CD4-positive, alpha-beta T cell treated with Interleukin-6 at 100 ng/mL for 8 hours (primary cell): ENCODE measurements at places on chromosomes 5 and 9.

DNA sequence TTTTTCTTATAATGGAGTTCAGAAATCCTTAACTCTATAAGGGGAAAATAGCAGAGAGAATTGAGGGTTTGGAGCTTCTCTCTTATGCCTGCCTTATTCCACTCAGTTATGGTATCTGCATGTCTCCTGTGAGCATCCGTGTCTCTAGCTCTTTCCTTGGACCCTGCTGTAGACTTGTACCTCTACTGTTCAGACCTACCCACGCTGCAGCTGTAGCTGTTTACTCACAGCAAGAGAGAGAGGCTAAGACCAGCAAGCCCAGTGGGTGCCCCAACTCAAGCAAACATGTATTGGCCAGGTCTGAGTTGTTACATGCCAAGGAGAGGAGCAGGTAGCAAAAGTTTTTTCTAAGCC lies 7.1 kb upstream of the PCSK1 start:
- DNase-seq, result no peak

DNA sequence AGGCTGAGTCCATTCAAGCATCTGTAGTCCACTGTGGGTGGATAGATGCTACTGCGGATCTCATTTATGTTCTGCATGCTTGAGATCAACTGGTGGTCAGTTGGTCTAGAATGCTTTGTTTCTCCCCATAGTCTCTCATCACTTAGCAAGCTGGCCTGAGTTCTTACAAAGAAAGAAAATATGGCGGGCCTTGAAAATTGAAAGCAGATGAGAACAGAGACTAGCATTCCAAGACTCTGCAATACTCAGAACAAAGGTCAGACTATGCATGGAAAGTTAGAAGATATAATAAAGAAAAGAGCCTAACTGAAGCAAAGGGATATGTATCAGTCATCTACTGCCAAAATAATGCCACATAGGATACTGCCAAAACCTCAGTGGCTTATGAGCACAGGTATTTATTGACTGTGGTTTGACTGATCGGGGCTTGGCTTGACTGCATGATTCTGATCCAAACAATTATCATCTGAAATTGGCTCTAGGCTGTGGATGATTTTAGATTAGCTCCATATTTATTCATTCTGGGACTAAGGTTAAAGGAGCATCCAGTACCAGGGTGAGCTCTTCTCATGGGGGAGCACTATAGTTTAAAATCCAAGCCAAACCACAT lies 258.9 kb downstream of the TAF11L14 start:
- no peak for DNase-seq

DNA sequence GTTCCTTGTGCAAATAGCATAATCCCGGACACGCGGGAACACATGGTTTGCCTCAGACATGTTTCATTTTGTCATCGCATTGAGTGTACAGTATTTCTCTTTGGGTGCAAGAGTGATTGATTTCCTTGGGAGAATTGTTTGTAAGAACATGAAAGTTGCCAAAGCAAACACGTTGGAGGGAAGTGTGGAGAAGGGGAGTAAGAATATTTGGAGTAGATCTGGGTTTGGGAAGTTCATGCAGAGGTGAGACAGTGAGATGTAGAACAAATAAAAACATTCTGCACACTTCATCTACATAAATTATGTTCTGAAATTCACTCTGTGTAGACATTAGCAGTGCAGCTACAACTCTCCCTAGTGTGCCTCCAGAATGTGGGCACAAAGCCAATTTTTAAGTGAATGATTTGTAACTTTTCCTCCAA lies 24.0 kb downstream of the FOXD1 start:
- DNase-seq, result no peak

GRCh38 chr9:16360247-16360646 lies 510.2 kb downstream of the BNC2 start:
- no peak for DNase-seq

- no peak for DNase-seq
Observed at GRCh38 chr5:125200866-125201373, 454.5 kb upstream of the ZNF608 start.

DNA sequence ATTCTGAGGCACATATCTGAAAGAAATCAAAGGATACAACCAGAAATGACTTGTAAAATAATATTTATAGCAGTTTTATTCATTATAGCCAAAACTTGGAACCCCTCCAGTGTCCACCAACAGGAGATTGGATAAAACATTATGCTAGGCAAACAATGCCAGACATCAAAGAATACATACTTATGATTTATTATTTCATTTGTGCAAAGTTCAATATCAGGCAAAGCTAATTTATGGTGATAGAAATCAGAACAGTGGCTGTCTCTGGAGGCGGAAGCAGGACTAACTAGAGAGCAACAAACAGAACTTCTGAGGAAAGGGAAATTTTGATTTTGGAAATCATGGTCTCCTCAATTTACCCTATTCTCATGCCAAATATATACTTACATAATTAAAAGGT lies 193.1 kb downstream of the ICE1 start:
- DNase-seq, result no peak

DNA sequence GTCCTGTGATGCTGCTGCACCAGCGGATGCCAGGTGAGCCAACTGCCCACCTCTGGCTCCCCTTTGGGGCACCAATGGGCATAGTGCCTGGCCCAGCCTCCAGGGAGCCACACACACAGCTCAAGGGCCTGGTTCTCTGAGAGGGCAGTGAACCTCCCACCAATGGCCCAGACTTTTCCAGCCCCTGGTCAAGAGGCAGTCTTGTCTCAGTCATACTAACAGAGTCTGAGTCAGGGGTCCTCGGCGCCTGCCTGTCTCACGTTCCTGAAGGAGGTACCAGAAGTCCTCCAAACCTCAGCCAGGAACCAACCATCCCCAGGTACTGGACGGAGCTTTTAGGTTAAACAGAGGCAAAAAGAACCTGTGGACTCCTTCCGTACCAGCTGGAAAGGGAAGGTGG lies 121.1 kb downstream of the C5orf15 start:
- DNase-seq, result no peak

DNA sequence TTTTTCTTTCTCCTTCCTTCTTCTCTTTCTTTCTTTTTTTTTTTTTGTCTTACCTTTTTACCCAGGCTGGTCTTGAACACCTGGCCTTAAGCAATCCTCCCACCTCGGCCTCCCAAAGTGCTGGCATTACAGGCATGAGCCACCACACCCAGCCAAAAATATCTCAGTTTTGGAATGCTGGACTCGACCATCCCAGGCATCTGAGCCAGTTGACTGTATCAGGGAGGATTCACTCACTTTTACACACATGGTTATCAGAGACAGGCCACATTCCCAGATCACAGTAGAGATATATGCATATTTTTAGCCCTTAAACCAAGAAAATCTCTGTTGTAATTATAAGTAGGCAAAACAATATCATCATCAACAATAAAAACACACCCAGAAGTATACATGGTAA lies 21.9 kb downstream of the NIM1K start:
- DNase-seq, result no peak

DNA sequence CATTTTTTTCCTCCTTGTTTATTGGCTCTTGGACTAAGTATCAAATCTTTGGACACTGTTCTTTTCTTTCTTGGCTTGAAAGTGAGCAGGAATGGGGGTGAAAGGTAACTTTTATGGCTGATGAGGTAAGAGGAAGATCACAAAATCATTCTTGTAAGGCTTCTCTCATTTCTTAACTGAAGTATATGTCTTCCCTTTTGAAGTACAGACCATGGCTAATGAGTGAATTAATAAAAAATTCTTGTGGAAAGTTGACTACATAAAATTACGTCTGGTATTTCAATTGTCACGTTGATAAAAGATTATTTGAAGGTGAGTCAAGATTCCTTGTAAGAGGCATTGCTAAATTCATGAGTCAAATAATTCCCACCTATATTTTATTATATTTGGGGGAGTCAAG lies 25.1 kb downstream of the VCAN start:
- DNase-seq, result no peak

- peak; percentile 57 for DNase-seq
Observed at GRCh38 chr5:134129411-134130238, 15.1 kb downstream of the TCF7 start.
